Lower leg skin (tissue), 4 donors: ENCODE measurements at places on chromosomes 11 and 22.

DNA sequence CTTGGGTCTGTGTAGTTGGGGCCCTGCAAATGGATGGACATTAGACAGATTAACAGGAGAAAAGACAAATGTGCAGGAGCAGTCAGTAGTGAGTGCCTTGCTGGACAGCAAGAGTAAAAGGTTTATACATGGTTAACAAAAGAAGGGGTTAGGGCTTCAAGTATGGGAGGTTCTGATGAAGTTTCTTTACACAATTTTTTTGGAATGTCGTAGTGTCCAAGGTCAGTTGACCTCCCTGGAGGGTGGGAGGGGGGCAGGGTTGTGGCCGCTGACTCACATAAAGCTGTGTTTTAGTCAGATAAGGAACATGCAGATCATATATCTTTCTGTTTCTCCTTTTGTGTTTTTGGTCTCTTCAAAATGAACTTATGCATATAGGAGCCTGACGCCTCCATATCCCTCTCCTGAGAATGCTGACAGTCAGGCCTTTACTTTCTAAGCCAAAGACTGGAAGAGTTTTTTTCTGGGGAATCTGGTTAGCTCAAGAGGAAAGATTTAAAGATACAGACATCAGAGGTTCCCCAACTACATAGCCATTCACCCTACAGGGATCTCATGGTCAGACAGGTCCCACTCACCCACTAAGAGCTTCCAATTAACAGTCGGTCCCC, 134.3 kb downstream of the NECTIN1 start:
- no peak for DNase-seq

DNA sequence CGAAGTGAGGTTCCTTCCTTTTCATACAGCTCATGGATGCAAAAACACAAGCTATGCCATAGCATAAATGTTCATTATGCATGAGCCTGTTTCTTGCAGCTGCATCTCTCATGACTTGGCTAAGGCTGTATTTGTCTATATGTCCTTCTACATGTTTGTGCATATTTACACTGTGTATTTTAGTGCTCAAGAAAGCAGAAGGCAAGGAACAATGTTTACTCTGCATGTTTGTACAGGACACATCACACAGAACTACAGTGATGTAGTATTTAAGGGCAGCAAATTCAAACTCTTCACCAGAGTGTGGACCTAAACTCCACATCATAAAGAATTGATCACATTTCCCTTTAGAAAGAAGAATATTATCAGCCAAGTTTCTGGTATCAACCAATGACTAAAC, 170.3 kb downstream of the CADM1 start:
- DNase-seq = no peak

- DNase-seq = no peak
These were observed 80.7 kb downstream of the PKNOX2 start for GRCh38 chr11:125245299-125245698.

GRCh38 chr11:93160808-93161207, 37.0 kb downstream of the SLC36A4 start:
- no peak for DNase-seq

DNA sequence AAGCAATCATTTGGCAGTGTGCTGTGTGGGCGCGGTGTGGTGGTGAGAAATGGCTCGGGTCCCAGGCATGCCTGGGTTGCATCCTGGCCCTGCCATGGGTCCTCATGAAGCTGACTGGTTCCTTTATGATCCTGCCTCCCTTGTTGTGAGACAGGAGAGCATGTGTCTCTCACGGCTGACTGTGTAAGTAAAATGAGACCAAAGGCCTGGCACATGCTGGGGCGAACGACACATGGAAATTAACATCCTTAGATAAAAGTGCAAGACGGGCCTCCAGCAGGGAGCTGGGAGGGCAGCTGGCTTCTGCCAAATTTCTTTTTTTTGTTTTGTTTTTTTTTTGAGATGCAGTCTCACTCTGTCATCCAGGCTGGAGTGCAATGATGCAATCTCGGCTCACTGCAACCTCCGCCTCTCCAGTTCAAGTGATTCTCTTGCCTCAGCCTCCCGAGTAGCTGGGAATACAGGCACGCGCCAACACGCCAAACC, 9.4 kb upstream of the FBLN1 start:
- no peak for DNase-seq

- DNase-seq = no peak
These were observed 4.9 kb downstream of the TCP11L1 start for GRCh38 chr11:33044285-33044756.

GRCh38 chr11:18775492-18776292, 15.9 kb downstream of the PTPN5 start:
- DNase-seq = peak; percentile 34

DNA sequence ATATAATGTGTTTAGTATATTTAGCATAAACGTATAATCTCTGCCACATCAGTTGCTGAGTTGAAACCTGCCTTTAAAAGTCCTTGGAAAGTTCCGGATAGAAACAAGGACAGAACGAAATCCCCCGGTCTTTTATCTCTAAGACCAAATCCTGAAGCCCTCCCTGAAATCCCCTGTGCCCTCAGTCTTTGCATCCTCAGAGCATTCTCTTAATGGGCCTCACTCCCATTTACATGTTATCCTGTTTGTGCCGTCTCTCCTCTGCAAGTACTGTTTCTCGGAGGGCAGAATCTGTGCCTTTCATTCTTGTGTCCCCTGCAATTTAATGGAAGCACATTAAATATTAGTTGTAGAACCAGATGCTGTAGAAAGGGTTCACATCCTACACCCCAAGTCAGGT, 56.0 kb downstream of the ZNRF3 start:
- no peak for DNase-seq

DNA sequence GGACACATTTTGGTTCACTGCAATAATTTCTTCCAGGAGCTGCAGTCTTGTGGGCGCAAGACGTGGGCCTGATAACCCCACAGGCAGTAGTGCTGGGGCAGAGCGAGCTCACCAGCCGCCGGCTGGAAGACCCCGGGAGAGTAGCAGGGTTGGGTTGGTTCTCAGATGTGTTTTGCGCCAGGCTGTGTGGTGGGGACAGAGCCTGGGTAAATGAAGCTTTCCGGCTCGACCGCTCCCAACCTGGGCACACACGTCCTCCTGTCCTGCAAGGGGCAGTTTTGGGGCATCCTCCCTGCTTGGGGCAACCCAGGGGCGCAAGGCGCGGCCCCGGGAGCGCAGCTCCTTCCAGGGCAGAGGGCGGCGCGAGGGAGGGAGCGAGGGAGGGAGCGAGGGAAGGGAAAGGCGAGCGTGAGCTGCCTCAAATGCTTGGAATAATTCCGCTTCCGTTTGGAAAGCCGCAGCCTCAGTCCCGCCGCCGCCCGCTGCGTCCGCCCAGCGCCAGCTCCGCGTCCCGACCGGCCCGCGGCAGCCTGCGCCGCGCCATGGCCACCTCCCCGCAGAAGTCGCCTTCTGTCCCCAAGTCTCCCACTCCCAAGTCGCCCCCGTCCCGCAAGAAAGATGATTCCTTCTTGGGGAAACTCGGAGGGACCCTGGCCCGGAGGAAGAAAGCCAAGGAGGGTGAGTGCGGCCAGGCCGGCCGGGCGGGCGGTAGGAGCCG, at the start of gene PARVA:
TSS of gene PARVA (plus strand) at position 466 of the 718 bp plus-strand sequence. CDS start at position 543, 77 bp downstream.
- peak; percentile 45 for DNase-seq

DNA sequence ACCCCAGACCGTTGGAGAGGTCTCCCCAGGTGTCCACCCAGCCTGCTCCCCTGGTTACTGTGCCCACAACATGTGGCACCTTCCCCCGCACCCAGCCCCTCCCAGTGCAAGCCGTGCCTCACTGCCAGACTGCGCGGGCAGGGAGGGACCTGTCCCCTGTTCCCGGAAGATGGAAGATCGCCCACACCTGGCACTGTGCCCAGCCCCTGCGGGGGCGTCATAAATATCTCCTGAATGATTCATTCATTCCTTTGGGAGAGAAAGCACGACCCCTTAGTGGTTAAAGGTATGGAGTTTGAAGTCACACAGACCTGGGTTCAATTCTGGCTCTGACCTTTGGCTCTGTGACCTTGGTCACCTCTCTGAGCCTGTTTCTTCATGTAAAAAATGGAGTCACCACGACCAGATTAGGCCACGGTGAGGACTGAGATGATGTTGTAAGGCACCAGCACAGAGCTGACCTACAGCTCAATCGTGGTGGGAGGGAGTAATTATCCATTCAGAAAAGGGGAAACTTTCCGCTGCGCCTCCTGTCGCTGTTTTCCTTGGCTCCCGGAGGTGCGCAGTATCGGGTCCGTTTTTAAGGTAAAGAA, 497 bp upstream of the SYT12 start:
- DNase-seq = peak; percentile 88

- no peak for DNase-seq
These were observed 16.9 kb downstream of the TUB start for GRCh38 chr11:8097926-8098325.

GRCh38 chr11:20762116-20762844, 92.9 kb downstream of the NELL1 start:
- no peak for DNase-seq

GRCh38 chr11:20084921-20085814, 75.1 kb downstream of the DBX1 start:
- no peak for DNase-seq

- no peak for DNase-seq
These were observed 8.0 kb downstream of the MYO7A start for GRCh38 chr11:77136074-77136473.

GRCh38 chr22:23268139-23268712, 87.9 kb downstream of the BCR start:
- DNase-seq = no peak

- DNase-seq = no peak
These were observed 772 bp downstream of the TBC1D10C start for GRCh38 chr11:67404515-67405195.

- no peak for DNase-seq
These were observed 5.7 kb downstream of the AMBRA1 start for GRCh38 chr11:46588131-46588530.

DNA sequence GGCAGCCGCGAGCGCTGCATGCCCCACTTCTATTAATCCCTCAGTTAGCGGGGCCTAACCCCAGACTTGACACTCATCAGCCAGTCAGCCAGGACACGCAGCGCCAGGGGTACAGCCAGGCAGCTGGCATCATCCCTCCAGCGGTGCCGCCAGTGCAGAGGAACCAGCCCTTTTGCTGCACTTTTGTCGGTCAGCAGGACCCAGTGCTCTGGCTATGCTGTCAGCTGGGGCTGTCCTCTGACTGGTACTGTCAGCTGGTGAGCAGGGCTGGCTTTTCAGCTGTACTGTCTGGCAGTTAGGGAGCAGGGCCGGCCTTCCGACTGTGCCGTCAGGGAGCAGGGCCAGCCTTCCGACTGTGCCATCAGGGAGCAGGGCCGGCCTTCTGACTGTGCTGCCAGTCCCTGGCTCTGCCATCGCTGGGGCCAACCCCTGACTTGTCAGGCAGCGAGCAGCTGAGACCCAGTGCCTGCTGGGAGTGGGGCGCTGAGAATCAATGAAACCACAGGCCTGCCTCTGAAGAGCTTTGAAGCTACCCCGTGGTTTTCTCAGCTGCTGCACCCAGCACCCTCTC, 115.4 kb downstream of the KIAA1671 start:
- no peak for DNase-seq

DNA sequence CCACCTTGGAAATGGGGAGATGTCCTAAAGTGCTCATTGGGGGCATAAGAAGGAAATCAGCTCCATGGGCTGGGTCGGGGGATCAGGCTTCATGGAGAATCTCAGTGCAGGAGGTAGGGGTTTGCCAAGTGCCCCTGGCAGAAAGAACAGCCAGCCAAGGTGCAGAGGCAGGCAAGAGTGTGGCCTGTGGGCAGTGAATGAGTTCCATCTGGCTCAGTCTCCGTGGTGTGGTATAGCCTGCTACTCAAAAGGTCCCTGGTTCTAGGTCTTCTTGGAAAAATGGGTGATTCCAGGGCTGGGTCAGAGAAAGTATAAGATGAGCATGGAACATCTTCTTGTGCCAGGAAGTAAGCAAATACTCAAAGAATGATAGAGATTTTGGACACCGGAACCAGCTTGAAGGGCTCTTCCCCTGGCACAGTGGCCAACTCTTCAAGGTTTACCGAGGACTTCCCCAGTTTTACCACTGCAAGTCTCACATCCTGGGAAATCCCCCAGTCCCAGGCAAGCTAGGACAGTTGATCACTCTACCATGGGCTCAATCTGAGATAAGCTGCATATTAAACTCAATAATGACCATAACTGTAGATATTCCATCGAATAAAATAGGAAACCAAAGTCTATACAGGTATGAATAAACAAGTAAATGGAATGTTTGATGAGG, 10.6 kb upstream of the ARAP1 start:
- DNase-seq = no peak

GRCh38 chr11:78801161-78801884, 226.7 kb upstream of the NARS2 start:
- no peak for DNase-seq

GRCh38 chr22:46379066-46379930, 43.8 kb downstream of the TRMU start:
- no peak for DNase-seq

DNA sequence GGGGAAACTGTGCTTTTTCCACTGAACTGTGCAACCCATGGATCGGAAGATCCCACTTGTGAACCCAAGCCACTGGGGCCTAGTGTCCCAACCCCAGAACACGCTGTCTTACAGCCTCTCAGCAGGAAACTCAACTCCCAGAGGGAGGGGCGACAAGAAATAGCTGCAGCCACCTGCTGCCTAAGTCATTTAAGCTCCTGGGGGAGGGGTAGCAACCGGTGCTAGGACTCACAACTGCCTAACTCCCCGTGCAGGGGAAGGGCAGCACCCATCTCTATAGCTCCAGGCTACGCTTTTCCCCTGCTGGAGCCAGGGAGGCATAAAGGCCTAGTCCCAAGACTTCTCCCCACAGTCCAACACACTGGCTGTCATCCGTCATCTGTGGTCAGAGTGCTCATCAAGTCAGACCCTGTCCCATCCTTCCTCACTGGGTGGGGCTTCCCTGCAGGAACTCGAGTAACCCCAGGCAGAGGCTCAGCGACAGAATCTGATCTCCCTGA, 363.0 kb downstream of the LUZP2 start:
- DNase-seq = no peak

DNA sequence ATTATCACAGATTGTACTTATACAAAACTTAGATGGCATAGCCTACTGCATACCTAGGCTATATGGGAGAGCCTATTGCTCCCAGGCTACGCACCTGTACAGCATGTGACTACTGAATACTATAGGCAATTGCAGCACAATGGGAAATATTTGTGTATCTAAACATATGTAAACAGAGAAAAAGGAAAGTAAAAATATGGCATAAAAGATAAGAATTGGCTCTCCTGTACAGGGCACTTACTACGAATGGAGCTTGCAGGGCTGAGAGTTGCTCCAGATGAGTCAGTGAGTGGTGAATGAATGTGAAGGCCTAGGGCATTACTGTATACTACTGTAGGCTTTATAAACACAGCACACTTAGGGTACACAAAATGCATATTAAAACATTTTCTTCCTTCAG, 13.2 kb downstream of the APOL6 start:
- DNase-seq = no peak

GRCh38 chr22:50727678-50728522, 10.1 kb upstream of the ACR start:
- DNase-seq = no peak
